ENCODE measurements at places on chromosomes 1 and 21. TPM values are rescaled to one million over a fixed set of nuclear protein-coding genes. Genes with fewer than 3 reads are reported as not detected.

PHLDA3 gene
- total RNA-seq: 149 TPM

LCE2B gene
- total RNA-seq: not detected

ALX3 gene
- not detected for total RNA-seq

FCRL1 gene
- not detected for total RNA-seq

DISP3 gene
- total RNA-seq: 0.20 TPM

CFHR2 gene
- not detected for total RNA-seq

SMIM1 gene
- 1.7 TPM for total RNA-seq

EDN2 gene
- total RNA-seq: 23.1 TPM

CHRM3 gene
- total RNA-seq: 0.16 TPM

Measured in A549 treated with GW870086 at 1 μM for 4 hours (cell line).